ENCODE measurements at places on chromosomes 5 and 9. TPM values are rescaled to one million over a fixed set of nuclear protein-coding genes. Genes with fewer than 3 reads are reported as not detected.
A peak's percentile ranks its signal among the peaks of the same experiment; 100 is the strongest.

Gene PIP5KL1
- 0.22 TPM for polyA plus RNA-seq

GRCh38 chr9:95383185-95383676, 65.7 kb upstream of the FANCC start:
- DNase-seq, result no peak

DNA sequence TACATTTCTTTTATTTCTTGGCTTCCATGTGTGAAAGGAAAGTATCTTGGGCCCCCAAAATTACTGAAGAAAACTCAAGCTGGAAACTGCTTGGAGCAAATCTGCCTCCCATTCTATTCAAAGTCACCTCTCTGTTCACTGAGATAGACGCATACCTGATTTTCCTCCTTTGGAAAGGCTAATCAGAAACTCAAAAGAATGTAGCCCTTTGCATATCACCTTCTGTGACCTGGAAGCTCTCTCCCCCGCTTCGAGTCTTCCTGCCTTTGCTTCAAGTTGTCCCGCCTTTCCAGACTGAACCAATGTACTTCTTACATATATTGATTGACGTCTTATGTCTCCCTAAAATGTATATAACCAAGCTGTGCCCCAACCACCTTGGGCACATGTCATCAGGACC, 5.0 kb upstream of the RXFP3 start:
- DNase-seq, result no peak

GRCh38 chr5:147259837-147260236, 25.0 kb downstream of the STK32A start:
- DNase-seq, result no peak

DNA sequence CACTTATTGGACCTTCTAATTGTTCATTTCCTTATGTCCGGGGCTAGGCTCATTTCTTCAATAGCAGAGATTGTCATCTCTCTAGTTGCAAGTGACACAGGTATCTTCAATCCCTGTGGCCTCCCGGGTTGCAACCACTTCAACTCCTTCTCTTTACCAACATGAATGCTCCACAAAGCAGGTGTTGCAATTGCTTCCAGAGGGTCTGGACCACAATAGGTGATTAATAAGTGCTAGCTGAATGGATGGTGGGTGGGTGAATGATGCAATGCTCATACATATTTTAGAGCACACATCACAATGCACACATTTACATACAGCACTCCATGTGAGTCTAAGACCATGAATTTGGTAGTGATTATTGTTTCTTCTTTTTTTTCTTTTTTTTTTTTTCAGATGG, 2.6 kb downstream of the CEMIP2 start:
- no peak for DNase-seq

DNA sequence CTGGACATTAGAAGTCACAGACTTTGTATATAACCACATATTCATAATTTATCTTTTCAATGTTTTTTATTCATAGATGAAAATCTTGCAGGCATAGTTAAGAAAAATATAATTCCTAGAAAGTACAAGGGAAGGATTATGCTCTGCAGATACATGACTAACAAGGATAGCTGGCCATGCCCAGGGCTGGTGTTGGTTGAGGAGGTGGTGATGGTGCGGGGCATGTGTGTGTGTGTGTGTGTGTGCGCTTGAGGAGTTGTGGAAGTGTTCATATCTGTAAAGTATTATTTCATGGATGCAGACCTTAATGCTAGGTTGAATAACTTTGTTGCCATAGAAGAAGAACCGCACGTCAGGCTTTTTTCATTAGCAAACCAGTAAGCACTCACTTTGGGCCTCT, 1.3 kb downstream of the S1PR3 start:
- DNase-seq, result peak; percentile 17

GRCh38 chr9:121640491-121641223, 10.8 kb upstream of the DAB2IP start:
- DNase-seq, result no peak
